Stimulated activated CD4-positive, alpha-beta T cell treated with anti-CD3 and anti-CD28 coated beads, TNF-alpha, amount 100 ng/mL, for 4 hours (primary cell): ENCODE measurements at places on chromosomes 5 and 9.
A peak's percentile ranks its signal among the peaks of the same experiment; 100 is the strongest.

- peak; percentile 29 for DNase-seq
These were observed 937 bp upstream of the SLC26A2 start for GRCh38 chr5:149959406-149960236.

DNA sequence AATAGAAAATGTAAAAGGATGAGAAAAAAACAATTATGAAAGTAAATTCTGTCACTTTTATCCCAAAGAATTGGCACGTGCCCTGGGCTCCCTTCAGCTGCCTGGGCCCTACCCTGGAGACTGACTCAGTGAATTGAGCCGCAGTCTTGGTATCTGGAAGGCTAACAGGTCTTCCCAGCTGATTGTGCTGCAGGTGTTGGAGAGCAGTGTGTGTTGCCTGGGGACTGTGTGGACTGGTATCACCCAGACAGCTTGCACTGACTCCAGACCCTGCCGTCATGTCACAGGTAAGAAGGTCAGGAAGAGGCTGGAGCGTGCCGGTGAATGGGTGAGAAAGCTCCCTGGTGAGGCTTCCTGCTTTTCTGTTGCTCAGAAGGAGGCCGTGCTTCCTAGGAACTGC is 83.3 kb downstream of the AOPEP start:
- no peak for DNase-seq

- no peak for DNase-seq
These were observed 698.3 kb downstream of the MAT2B start for GRCh38 chr5:164203581-164204225.

DNA sequence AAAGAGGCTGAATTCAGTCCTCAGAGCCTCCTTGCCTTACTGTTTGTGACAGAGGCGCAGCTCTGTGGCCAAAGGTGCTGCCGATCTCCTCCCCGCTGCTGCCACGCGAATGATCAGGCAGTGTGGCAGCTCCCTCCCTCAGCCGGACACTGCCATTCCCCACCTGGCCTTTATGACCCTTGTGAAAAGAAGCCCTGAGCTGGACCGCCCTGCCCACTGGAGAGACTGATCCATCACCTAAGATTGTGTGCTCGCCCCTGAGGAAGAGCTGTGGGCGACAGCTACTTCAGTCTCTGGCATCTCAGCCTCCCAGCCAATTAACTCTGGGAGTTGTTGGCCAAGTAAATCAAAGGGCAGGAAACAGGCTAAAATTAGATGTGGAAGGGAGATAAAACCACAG is 90.9 kb downstream of the CARTPT start:
- no peak for DNase-seq

GRCh38 chr9:119951090-119951489 is 581.9 kb upstream of the BRINP1 start:
- no peak for DNase-seq

DNA sequence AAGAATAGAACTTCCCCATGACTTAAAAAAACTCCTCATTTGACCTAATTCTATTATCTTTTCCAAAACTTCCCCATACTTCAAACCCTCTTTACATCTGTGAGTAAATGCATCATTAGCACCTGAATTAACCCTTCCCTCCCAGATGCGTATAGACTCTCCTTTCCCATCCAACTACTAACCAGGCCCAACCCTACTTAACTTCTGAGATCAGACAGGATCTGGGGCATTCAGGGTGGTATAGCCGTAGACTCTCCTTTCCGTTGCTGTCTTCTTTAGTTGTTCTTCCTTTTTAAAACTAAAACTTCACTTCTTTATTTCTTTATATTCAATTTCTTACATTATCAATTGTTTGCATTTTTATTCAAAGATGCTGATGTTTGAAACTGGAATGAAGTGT is 165.2 kb downstream of the SLCO4C1 start:
- no peak for DNase-seq

GRCh38 chr9:122164286-122164685 is 4.6 kb downstream of the MORN5 start:
- DNase-seq = no peak

DNA sequence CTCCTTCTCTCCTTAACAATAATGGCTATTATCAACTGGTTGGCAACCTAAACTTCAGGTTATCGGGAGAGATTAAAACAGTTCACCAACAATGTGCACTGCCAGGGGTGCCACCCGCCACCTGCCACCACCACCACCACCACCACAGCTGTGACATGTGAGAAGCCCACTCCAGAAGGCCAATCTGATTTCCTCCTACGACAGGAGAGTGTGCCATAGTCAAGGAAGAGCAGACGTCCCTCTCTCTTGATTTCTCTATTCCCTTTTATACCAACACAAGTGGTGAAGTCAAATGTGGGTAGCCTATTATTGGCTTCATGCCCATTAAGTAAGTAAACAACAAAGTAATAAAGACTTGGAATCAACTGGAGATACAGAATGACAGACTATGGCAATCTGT is 22.4 kb downstream of the GNAQ start:
- DNase-seq = no peak

DNA sequence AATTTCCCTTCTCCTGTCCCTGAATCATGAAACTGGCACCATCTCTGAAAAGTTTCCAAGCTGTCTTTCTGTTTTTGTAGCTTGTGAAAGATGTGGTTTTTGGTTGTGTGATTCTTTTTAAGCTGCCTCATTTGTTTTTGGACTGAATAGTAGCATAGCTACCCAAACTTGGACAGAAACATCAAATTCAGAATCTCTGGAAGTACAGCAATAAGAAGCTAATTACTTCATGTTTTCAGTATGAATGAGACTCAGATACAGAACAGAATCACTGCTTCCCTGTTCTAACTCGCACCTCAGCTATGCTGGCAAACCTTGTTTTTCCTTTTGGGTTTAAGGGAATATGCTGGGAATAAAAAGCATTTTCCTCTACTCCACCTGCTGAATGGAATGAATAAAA is 101.0 kb downstream of the FGF1 start:
- no peak for DNase-seq

- no peak for DNase-seq
These were observed 16.6 kb downstream of the OR2V1 start for GRCh38 chr5:181114284-181114843.

DNA sequence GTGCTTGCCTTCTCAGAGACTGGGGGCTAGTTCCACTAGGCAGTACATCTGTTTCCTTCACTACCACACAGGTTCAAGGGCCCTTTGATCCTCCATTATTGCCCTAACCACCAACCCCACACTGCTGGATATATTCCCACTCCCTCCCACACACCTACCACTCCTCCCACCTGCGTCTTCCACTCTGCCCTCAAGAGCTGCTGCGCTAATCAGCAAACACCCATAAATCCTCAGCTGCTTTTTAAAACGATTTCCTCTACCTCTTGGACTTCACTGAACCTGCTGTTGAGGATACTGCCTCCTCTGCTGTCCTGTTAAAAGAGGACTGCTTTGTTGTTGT is 120.9 kb downstream of the MAPKAP1 start:
- no peak for DNase-seq

DNA sequence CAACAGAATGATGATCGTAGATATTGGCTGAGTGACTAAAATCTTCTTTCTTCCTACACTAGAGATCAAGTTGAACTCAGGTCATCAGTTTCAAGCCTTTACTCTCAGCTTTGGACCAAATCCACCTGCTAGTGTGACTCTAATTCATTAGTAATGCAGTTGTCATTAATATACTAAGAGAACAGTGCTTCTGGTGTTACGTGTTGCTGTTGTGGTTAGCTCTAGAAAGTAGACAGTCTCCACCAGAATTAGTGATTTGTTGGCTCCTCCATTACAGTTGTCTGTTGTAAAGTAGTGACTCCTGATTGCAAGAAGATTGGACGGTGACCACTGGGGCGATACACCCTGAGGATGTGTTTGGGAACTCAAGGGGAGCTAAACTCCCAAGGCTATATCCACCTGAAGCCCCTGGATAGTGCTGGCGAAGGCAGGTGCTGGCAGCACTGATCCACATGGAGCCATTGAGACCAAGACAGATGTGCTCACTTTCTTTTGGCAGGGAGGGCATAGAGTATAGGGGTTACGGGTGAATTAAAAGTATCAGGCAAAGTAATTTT is 3.1 kb downstream of the CAMK4 start:
- DNase-seq = no peak

GRCh38 chr9:92247981-92248380 is 45.5 kb downstream of the IARS1 start:
- DNase-seq = no peak

GRCh38 chr9:112863214-112863613 is 27.5 kb downstream of the SLC46A2 start:
- DNase-seq = no peak

GRCh38 chr9:74742792-74743730 is 144.7 kb downstream of the TRPM6 start:
- DNase-seq = no peak

DNA sequence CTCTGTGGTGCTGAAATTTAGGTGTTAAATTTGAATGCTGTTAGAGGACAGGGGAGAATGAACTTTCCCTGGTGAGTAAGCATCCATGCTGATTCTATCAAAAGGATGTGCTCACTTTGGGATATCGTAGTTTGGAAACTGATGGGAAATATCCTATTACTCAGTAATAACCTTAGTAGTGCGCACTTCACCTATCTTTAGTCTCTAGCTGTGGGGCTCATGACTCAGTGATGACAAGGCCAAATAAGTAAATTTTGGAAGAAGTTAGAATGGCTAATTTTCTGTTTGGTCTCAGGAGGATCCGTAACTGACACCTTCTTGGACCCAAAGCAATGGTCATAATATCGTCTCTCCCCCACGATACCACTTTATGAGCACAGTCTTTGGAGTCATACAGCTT is 448.4 kb downstream of the PSAT1 start:
- DNase-seq = no peak

DNA sequence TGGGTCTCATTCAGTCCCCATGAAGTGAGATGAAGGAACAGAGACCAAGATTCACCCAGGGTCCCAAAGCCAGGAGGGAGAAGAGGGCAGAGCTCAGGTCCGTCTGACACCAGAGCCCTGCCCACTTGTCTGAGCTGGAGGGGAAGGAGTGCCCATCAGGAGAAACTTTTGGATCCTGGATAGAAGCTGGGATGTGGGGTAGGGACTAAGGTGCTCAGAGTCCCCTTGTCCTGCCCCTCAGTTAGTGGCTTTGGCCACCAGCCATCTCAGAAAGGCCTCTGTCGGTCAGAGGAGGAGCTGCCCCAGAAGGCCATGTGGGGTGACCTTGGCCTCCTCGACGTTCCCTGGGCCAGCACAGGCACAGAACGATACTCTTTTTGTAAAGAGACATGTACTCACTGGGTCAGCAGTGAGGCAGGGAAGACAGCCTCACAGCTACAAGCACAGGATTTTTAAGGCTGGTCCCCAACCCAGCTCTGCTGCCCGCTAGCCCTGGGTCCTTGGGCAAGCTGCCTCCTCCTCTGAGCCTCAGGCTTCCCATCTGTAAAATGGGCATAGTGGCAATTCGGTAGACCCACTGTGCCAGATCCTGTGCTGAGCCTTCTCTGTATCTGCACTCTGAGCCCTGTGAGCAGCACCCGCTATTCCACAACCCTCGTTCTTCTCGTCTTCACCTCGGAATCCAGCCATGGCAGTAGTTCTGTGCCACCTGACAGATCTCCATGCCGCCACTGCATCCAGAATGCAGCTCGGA is 49.4 kb downstream of the C9orf50 start:
- DNase-seq = no peak

- DNase-seq = no peak
These were observed 451 bp downstream of the LPAR1 start for GRCh38 chr9:111037708-111038330.

DNA sequence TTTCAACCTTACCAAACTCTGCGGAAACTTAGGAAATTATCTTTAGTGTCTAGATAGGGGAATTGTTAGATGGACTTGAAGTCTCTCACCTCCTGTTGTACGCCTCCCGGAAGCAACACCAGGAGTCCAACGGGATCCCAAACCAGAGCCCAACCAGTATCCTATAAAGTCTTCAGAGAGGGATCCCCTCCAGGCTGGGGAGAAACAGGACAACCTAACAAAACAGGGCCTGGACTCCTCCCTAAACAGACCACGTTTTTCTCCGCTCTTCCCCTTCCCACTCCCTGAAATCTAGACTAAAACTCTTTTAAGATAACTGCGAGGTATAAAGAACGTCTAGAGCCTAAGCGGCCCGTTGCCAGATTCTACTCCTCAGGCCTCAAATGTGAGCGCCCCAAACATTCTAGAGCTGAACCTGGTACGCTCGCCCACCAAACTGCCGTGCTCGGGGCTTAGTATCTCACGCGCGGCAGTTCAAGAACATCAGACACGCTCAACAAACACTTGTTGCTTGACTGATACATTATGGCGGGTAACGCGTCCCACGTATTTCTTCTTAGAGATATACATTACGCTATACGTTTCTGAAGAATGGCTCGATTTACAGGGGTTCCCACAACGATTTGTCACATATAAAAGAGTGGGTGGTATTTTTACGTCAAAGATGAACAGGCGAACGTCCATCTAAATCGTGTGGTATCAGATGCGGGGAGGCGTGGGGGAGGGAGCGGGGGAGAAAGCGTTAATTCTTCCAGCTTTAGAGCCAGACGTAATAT is 663 bp upstream of the SMIM27 start:
- DNase-seq = no peak

GRCh38 chr5:110475529-110475928 is 250.9 kb downstream of the TMEM232 start:
- no peak for DNase-seq

DNA sequence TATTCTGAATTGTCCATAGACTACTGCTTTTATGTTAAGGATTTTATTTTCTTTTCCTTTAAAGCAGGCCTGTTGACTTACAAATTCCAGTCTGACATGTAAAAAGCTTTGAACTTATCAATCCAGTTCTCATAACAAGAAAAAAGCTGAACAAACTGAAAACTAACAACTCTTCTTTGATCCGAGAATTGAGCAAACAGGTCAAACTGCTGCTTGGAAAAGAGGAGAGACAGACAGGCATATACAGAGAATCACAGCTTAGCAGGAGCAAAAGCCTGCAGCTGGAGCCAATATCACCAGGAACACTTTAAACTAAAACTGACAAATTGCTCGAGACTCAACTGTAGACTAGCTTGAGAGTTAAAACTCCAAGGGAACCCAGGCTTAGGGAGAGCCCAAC is 85.8 kb downstream of the HINT1 start:
- no peak for DNase-seq

DNA sequence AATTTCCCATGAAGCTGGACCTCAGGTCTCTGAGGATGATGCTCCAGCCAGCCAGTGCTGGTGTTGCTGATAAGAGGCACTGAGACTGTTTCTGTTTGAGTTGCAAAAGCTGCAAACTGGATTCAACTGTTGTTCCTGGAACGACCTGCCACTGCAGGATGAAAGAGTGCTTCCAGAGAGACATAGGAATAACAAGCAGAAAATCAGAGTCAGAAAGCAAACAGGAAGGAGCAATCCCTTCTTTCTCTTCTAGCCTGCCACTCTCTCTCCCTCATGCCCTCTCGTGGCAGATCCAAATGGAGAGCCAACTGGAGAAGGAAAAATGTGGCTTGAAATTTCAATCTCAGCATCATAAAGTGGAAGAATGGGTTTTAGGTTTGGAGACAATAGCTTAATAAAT is 110.4 kb downstream of the STARD4 start:
- no peak for DNase-seq
